ENCODE measurements at places on chromosomes 1 and 21.
A peak's percentile ranks its signal among the peaks of the same experiment; 100 is the strongest.

DNA sequence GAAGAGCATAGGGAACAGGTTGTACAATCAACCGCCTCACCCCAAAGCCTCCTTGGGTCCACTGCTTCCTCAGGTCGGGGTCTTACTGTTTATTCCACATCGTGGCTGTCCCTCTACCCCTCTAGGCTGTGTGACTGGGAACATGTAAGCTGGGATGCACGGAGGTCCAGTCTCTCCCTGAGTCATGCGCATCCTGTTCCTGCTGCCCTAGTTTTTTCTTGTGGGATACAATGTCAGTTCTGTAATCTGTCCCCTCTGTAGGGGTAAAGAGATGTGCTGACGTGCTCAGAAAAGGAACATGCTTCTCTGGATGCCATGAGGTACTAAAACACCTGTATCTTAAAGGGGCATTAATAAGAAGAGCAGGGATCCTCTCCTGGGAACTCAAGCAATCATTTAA lies 66.2 kb downstream of the SLC45A1 start:
- no peak for DNase-seq

GRCh38 chr1:44084998-44085675 lies 33.5 kb upstream of the KLF17 start:
- peak; percentile 33 for DNase-seq

- no peak for DNase-seq
Observed at GRCh38 chr1:31241321-31241720, 1.6 kb upstream of the NKAIN1 start.

DNA sequence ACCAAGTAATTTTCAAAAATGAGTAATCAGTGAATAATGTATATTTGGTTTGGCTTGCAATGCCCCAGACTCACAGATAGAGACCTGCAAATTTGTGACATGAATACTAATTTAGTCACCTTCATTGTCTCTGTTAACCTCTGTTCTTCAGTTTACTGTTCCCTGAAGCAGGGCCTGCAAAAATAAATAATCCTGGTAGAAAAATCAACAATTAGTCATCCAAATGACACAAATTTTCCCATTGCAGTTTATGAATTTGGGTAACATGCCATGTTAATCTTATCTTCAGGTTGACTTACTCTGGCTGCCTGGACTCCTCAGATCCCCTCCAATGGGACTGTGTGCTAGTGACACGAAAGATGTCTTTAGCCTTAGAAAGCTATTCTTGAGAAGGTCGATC lies 289.5 kb downstream of the PAPPA2 start:
- DNase-seq: peak; percentile 11

- peak; percentile 78 for DNase-seq
Observed at GRCh38 chr1:162389021-162389818, 7.7 kb downstream of the C1orf226 start.

GRCh38 chr1:223662943-223663342 lies 2.6 kb downstream of the CAPN8 start:
- DNase-seq: no peak

All from Caki2 (cell line).